Stimulated activated CD8-positive, alpha-beta memory T cell treated with anti-CD3 and anti-CD28 coated beads, Interleukin-15, amount 100 ng/mL, for 4 hours (primary cell): ENCODE measurements at places on chromosomes 13 and 19.

DNA sequence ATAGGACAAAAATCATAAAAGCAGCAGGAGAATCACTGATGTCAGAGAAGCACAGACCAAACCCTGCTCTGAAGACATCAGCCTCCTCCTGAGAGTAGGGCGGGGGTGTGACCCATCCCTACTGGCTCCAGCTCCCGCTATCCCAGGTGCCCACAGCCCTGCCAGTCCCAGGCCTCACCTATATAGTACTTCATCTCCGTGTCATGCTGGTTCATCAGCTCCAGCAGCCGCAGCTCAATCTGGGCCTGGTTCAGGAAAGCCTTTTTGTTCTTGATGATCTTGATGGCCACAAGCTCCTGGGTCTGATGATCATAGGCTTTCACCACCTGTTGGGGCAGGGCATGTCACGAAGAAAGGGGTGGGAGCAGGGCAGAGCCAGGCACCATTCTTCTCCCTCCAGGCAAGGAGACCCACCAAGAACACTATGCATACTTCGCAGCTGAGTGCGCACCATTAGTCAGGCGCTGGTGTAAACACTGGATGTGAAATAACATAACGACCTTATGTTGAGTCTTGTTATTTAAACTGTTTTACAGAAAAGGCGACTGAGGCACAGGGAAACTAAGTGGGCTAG, 4.2 kb downstream of the DYRK1B start:
- no peak for DNase-seq

- no peak for DNase-seq
Measured at GRCh38 chr19:17671906-17672305, 16.2 kb downstream of the UNC13A start.

GRCh38 chr19:16075430-16076153, 703 bp upstream of the TPM4 start:
- no peak for DNase-seq

- DNase-seq, result no peak
Measured at GRCh38 chr19:49326165-49326704, 1.2 kb upstream of the SLC6A16 start.

DNA sequence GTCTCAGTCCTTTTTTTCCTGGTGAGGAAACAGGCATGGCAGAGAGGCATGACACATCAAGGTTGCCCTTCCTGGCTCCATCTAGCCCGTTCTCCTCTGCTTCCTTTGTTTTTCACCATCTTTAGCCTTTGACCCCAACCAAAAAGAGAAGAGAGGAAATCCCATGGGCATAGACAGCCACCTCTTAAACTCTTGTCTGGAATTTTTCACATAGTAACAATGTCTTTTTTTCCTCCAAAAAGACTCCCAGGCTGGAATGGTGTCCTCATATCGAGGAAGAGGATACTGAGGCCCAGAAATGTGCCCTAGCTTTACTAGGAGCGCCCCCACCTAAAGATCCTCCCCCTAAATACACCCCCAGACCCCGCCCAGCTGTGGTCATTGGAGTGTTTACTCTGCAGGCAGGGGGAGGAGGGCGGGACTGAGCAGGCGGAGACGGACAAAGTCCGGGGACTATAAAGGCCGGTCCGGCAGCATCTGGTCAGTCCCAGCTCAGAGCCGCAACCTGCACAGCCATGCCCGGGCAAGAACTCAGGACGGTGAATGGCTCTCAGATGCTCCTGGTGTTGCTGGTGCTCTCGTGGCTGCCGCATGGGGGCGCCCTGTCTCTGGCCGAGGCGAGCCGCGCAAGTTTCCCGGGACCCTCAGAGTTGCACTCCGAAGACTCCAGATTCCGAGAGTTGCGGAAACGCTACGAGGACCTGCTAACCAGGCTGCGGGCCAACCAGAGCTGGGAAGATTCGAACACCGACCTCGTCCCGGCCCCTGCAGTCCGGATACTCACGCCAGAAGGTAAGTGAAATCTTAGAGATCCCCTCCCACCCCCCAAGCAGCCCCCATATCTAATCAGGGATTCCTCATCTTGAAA, at the start of gene GDF15:
Gene GDF15 (plus strand): TSS at position 484 of the 868 bp plus-strand sequence. CDS start 32 bp downstream, at position 516.
- no peak for DNase-seq

DNA sequence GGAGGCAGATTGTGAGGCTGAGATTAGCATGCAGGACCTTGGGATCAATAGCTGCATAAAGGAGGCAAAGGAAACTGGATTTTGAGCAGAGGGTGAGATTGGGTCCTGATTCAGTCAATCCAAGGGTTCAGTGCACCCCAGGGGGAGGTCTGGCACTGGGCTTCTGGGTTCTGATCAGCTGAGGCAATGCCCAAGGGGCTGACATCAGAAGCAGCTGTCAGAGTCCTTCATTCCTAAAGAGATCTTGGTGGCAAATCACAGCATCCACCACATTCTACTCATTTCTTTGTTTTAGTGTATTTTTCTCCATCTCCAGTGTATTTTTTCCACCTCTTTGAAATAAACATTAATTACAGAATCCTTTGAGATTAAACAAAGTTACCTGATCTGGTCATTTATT, 5.4 kb upstream of the LYPD5 start:
- no peak for DNase-seq
